Right lung (tissue), 10 donors: ENCODE measurements at places on chromosomes 3 and 15.

GRCh38 chr3:107668963-107669362 lies 146.2 kb downstream of the BBX start:
- DNase-seq: no peak

- no peak for DNase-seq
These were observed 75.9 kb downstream of the STRIT1 start for GRCh38 chr3:155217591-155217990.

GRCh38 chr3:33115024-33115768 lies 1.4 kb downstream of the CRTAP start:
- DNase-seq: no peak

DNA sequence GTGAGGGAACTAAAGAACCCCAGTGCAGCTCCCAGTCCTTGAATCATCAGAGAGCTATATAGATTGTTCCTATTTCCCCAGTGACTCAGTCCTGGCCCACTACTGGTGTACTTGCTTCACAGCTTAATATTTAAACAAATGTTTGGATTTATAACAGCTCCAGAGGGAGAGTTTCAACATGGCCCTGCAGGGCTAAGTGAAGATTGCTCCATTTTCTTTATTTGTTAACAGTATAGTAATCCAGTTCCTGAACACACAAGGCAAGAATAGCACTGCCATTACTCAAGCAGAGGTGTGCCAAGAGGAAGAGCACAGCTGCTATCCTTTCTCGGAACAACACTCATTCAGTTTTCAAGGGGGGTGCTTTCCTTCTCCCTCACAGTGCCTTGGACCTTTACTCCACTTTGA lies 6.5 kb downstream of the SQOR start:
- no peak for DNase-seq

- no peak for DNase-seq
These were observed 300.3 kb downstream of the ZBTB20 start for GRCh38 chr3:114846779-114847178.

GRCh38 chr15:37586011-37586583 lies 348.3 kb upstream of the TMCO5A start:
- no peak for DNase-seq

DNA sequence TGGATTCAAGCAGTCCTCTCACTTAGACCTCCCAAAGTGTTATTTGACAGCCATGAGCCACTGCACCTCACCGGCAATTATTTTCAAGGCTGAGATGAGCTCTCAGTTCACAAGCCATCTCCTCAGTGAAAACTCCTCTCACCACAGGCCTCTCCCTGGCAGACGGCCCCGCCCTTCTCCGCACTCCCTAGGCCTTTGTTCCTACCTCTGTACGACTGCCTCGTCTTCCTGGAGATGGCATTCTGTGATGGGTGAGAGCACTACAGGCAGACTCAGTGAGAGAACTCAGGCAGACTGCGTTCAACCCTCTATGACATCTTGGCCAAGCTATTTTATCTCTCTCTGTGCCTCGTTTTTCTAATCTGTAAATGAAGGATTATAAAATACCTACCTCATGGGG lies 67.0 kb upstream of the TPM1 start:
- DNase-seq: no peak

DNA sequence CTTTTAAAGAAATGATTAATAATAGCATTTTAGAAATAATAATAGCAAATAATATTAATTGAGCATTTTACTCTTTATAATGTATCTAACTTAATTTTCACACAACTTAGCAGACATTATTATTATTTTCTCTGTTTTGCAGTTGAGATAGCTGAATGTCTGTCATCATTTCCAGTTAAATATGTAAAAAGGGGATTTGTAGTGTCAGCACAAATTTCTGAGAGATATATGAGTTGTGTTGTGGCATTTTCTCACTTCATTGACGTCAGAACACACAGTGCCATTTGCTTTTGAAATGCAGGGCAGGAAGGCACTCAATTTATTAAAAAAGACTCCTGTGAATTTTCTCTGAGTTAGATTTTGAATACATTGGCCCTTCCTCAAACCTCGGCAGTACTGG lies 111.0 kb downstream of the GRM7 start:
- DNase-seq: no peak

DNA sequence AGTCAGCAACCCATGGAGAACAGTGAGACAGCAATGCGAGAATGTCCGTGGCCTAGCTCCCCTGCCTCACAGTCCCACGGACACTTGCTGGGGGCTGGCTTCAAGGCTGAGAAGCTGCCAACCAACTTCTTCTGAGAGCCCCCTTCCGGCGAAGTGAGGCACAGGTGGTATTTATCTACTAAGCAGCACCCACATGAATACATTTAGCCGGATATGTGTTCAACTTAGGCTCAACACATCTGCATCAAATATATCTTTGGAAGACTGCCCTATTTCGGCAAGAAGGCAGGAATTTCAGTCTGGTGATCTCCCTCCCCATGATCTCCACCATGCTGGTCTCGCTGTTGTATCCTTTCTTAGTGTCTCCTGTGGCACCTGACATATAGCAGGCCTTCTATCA lies 340.9 kb upstream of the NR2E3 start:
- no peak for DNase-seq

- DNase-seq: no peak
These were observed 477.4 kb downstream of the NAALADL2 start for GRCh38 chr3:175336406-175337133.

- DNase-seq: no peak
These were observed 5.7 kb upstream of the BLM start for GRCh38 chr15:90711418-90711824.

DNA sequence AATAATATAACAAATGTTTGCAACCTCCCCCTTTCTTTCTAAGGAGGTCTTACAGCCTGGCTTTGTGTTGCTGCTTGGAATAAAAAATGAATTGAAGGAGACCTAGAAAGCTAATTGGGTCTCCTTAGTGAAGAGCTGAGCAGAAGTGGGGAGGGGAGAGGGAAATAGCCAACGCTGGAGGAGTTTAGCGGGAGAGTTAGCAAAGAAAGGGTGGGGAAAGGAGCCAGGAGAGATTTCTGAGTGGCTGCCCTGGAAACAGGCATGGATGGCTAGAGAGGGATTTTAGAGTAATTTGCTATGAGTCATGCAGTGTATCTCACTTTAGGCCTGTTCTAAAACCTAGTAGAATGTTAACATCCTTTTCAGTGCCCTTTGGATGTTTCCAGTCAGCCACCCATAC lies 45.2 kb upstream of the PFN2 start:
- DNase-seq: no peak

DNA sequence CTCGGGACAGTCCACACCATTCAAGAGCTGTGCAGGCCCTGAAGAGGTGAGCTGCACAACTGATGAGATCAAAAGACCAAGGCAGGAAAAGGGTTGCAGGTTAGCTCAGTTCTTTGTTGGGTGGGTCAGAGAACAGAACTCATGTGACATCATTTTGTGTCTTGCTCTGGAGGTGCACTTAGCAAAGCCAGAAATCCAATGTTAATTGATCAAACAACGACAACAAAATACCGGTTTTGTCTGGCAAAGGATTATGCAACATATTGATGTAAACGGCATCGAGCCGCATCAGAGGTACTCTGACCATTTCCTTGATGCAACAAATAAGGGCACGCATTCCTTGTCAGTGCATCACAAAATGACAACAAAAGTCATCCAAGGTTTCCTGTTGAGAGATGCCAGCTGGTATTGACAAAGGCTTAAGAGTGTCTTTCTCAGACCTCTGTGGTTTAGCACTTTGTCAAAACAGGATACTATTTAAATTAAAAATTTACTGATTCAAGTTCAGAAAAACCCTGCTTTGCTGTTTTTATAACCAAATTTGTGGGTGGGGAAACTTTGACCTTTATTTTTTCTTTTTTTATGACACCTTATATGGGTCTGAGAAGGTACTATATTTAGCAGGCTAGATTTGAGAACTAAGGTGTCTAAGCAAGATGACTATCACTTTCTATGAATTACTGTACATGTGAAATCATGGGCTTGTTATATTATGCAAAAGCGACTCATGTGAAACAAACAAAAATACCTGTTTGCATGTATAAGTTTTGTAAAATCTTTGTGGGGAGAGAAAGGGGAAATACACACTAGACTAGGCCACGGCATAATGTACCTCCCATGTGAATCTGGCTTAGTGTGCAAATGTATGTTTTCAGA lies 496.1 kb downstream of the FOXP1 start:
- DNase-seq: no peak

DNA sequence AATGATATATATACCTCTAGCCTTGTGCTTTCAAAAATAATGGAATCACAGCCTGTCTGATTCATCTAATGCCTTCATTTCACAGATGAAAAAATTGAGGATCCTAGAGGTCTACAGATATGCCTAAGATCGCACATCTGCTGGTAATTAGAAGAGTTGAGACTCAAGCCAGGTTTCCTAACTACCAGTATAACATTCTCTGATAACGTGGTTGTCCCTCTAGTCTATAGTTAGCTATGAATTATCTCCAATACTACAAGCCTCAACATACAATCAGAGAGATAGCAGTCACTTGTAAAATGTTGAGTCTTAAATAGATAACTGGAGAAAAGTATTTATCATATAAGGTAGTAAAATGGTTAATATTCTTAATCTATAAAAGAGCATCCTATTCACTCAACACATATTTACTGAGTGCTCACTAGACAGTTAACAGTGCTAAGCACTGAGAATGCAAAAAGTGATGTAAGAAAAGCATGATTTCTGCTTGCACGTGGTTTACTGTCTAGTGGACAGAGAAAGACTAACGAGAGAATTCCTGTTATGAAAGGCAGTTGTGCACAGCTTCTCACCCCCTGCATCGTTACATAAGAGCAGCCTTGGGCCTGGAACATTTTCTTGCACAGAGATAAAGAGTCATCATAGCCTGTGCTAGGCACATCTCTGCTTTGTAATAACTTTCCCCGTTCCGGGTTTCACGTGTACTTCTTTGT lies 4.9 kb upstream of the ENTPD3 start:
- DNase-seq: no peak

DNA sequence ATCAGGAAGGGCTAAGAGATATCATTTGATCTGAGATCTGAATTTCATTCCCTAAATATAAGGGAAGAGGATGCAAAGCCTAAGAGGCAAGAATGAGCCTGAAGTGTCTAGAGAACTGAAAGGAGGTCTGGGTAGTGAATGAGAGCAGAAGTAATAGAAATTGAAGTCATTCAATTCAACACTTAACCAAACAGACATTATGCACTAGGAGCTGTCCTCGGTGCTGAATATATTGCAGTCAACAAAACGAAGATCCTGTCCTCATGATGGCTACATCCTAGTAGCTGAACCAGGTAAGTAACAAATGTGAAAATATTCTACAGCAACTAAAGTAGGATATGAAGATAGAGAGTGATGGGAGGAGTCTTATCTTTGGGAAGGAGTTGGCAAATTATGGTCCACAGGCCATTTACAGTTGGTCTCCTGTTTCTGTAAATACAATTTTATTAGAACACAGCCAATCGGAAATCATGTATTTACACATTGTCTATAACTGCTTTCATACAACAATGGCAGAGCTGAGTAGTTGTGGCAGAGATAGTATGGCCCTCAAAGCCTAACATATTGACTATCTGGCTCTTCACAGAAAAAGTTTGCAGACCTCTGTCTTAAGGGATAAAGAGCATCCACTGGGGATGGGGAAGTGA lies 192.9 kb upstream of the CADPS start:
- DNase-seq: peak; percentile 16

GRCh38 chr3:79884354-79884753 lies 116.6 kb upstream of the ROBO1 start:
- DNase-seq: no peak

DNA sequence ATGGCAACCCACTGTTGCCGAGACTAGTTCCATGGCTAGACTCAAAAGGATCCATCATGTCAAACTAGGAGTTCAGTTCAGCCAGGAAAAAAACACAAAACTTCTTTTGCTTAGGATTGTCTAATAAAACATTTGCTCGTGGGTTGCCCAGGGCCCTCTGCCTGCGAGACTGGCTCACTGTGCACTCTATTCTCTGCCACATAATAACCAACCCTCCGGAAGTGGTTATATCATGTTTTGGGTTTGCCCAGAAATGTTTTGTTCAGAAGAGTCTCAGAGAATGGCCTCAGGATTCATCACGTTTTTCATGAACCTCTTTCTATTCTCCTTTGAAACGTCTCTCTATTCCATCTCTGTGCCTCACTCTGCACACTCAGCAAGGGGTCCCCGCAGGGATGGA lies 216.1 kb downstream of the SV2B start:
- no peak for DNase-seq

- no peak for DNase-seq
These were observed 21.0 kb upstream of the HACD2 start for GRCh38 chr3:123605789-123606234.

DNA sequence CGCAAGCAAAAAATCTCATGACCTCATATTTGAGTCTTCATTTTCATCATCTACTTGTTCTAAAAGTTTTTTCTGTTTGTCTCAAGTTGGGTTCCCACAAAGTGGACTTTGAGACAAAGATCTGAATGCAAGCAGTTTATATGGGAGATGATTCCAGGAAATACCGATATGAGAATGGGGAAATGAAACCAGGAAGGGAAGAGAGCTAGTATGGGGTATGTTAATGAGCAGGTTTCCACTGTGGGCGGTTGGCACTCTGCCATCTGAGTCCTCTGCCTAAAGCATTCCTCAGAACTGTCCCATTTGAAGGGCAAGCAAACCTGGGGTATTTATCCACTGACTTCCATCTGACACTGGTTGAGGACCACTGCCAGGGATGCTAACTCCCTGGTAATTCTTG lies 8.8 kb downstream of the ADPRH start:
- DNase-seq: no peak

- DNase-seq: no peak
These were observed 1.3 kb downstream of the GMPS start for GRCh38 chr3:155871746-155872158.

GRCh38 chr15:82870727-82871320 lies 61.4 kb downstream of the WHAMM start:
- DNase-seq: no peak

DNA sequence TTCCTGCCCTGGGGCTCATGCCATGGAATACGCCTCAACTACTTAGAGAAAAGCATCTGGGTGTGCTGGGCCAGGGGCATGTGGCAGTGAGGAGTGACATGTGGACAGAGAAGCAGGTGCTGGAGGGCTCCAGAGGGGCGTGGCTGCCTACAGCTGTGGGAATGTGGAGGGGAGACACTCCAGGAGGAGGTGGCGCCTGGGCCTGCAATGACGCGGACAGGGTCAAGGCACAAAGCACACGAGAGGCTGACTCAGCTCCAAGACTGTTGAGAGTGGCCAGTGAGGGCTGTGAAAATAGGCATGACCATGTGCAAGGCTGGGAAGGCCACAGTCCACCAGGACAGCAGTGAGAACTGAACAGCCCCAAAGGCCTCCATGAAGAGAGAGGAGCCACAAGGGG lies 48.5 kb downstream of the PTH1R start:
- no peak for DNase-seq

GRCh38 chr3:139732729-139733128 lies 55.0 kb upstream of the NMNAT3 start:
- DNase-seq: no peak

GRCh38 chr3:7787871-7788828 lies 713.5 kb upstream of the LMCD1 start:
- DNase-seq: no peak

DNA sequence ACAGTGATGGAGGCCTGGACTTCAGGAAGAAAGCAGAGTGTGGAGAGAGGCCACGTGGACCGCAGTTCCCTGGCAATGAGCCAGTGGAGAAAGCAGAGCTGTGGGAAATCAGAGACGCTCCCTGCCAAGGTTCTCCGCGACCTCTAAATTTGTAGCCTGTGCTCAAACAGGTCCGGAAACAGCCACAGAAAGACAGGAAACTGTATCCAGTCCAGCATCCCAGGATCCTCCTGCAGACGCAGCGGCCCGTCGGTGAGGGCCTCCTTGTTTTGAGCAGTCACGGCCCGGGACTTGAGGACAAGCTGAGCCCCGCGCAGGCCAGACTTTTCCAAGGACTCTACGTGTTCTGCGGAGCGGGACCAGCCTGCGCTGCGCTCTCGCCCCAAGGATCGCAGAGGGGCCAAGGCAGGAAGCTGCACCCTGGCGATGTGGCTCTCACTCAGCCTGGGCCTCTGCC lies 22.3 kb downstream of the RPSA start:
- DNase-seq: no peak
